T47D (cell line): ENCODE measurements at places on chromosomes 4 and X.

DNA sequence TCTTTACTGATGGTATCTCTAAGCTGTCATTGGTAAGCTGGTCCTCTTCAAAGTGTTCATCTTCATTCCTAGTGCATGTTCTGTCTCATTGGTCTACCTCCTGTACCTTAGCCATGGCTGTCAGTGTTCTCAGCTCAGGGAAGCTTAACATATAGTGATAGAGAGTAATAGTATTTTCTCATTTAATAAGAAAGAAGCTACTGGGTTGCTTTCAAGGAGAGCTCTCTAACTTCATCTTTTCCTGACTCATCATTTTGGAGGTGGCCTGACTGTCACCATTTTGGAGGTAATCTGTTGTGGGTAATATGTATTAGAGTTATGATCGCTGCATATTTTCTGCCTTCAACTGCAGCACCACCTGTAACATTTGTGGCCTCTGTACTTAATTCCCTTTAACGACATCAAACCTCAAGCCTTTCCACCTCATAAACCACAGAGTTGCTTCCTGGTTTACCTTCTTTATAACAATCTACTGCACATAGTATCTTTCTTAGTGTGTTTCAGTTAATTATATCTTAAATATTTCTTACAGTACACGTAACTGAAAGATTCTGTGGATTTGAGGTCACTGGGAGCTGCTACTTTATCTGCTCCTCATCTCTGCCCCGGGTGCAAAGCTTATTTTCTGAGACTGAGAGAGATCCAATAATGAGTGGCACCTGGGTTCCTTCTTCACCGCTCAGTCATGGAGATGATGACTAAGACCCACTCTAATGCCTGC, 474.0 kb upstream of the TECRL start:
- DNase-seq, result no peak

GRCh38 chr4:109078724-109079123, 223.7 kb downstream of the COL25A1 start:
- no peak for DNase-seq

DNA sequence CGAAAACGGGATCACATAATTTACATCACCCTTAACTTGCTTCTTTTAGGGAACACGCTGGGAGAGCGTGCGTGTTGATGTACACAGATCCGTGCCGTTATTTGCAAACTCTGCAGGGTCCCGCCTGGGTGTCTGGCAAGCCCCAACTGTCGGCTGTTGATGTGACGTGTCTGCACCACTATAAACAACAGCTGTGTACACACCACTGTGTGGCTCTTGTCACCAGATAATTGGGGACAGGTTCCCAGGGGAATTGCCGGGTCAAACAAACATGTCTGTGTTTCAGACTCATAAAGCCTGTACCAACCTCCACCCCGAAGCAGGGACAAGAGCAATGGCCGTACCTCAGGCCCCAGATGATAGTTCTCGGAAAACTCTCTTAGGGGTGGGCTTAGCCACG, 105.0 kb upstream of the AFAP1 start:
- no peak for DNase-seq

DNA sequence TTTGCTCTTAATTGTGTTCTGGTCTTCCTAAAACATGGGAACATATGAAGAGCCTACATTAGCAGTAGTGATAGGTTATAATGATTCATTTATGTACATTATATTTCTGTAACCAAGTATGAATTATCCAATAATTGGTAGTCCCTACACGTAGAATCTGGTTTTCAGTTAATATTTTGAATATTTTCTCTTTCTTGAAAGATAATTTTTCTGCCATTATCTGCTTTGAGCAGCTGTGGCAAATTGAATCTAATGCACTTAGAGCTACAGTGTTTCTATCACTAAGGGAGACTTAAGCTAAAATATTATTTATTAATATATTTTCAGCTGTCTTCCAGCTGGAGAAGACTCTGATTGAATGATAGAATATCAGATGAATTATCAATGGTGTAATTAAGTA, 21.0 kb downstream of the CEP44 start:
- no peak for DNase-seq

DNA sequence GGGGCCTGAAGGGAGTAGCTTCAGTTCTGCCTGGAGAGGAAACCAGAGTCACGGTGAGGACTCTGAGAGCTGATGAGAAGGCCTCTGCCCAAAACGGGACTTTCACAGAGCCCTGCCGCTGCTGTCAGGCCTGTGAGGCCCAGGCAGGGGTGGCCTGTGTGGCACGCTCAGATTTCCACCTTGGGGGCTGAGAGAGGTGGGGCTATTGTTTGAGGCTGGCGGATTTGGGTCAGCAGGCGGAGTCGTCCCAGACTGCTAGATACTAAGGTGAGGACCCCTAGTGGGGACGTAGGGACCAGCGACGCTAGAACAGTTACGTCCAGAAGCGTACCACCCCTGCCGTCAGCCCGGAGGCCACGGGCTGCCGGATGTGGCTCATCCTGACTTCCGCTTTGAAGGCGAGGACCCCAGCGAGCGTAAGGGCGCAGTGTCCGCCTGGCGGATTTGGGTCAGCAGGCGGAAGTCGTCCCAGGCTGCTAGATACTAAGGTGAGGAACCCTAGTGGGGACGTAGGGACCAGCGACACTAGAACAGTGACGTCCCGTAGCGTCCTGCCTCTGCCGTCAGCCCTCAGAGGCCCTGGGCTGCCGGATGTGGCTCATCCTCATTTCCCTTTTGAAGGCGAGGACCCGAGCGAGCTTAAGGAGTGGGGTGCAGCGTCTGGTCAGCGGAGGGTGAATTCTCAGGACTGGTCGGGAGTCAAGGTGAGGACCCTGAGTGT, at the start of gene MAGEB1:
TSS of gene MAGEB1 (plus strand) at position 378 of the 721 bp plus-strand sequence. CDS start 3,348 bp downstream, outside the sequence.
- no peak for DNase-seq

GRCh38 chr4:801436-802124, 24.3 kb downstream of the CPLX1 start:
- DNase-seq, result peak; percentile 87

DNA sequence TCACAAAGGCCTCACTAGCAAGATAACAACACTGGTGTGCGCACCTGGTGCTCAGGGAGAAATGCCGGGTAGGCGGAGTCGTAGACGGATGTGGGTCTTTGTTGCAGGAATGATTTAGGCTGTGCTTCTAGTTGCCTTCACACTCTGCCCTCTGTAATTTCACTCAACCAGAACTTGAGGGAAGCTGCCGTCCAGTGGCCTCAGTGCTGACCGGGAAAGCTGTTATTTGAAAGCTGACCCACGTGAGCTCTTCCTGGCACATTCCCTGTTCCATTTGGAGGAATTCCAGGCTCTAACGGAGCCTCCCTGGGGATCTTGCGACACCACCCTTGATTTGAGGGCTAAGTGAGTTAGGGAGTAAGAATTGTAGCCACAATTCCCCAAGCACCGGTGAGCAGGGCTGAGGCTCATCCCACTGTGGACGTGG, 15.9 kb downstream of the SH3TC1 start:
- DNase-seq, result peak; percentile 25

GRCh38 chr4:73727685-73728084, 12.7 kb upstream of the CXCL8 start:
- no peak for DNase-seq

DNA sequence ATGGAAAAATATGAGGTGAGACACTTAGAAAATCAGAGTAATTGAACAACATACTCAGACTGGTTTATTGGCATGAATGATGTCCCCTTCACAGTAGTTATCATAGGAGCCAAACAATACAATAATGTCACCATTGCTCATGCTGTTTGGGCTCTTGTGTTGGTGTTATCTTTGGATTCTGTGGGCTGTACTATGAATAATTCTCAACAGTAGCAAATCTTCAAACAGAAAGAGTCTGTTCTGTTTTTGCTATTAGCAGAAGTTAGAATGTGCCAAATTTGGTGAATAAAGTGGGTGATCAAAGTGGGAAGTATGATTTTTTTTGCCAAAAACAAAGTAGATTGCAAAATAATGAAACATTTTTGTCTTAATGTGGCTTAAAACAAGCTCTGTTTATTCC, 58.3 kb downstream of the GRID2 start:
- DNase-seq, result no peak

- no peak for DNase-seq
Measured at GRCh38 chr4:112885897-112886296, 163.6 kb upstream of the ANK2 start.

DNA sequence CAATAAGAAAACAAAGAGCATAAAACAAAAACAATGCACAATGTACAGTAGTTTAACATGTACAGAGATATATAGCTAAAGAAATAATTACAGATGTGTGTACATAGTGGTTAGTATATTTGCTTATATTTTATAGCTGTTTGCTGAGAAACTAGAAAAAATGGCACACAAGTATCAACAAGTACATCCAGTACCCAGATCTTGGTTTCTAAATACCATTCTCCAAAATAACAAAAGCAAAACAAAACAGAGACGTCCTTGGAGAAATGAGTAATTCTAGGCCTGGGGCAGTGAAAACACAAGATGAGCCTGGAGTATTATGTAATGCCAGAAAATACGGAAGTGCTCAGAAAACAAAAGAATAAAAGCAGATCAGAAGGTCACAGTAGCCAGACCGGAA, 189.6 kb downstream of the TMEM47 start:
- DNase-seq, result no peak
